ENCODE measurements at places on chromosomes 11 and 22. TPM values are rescaled to one million over a fixed set of nuclear protein-coding genes. Genes with fewer than 3 reads are reported as not detected.

GRCh38 chr11:109112821-109113280 is 309.1 kb upstream of the C11orf87 start:
- no peaks in the 10 kb centered on the region for H3K36me3 ChIP-seq
- H3K27me3 ChIP-seq: peaks cover 4% of the 10 kb centered on the region

DNA sequence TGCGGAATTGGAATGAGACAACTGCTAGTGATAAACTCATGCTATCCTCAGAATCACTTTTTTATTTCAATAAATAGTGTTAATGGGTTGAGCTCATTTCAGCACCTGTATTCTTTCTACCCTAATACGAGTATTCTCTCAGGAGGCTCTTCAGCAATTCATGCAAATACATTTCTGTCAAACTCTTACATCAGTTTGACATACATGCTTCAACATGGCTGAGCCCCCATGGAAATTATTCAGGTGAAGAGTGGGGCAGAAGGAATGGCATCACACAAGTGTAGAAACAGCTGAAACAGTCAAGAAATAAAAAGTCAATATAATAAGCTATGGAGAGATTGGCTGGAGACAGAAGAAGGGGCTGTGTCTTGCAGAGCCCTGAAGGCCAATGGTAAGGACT is 77.8 kb upstream of the SNX19 start:
- no peak for DNase-seq
- no peaks in the 10 kb centered on the region for H3K36me3 ChIP-seq
- H3K27me3 ChIP-seq: no peaks in the 10 kb centered on the region
- no peak overlapping the region for H3K27ac ChIP-seq

The CABP4 gene
- not detected for total RNA-seq

GRCh38 chr11:117908109-117908895 is 20.9 kb downstream of the TMPRSS13 start:
- no peaks in the 10 kb centered on the region for H3K4me1 ChIP-seq
- no peaks in the 10 kb centered on the region for H3K36me3 ChIP-seq
- DNase-seq: no peak
- peaks cover 2% of the 10 kb centered on the region for H3K27me3 ChIP-seq
- no peak overlapping the region for H3K4me3 ChIP-seq
- no peak overlapping the region for H3K27ac ChIP-seq

DNA sequence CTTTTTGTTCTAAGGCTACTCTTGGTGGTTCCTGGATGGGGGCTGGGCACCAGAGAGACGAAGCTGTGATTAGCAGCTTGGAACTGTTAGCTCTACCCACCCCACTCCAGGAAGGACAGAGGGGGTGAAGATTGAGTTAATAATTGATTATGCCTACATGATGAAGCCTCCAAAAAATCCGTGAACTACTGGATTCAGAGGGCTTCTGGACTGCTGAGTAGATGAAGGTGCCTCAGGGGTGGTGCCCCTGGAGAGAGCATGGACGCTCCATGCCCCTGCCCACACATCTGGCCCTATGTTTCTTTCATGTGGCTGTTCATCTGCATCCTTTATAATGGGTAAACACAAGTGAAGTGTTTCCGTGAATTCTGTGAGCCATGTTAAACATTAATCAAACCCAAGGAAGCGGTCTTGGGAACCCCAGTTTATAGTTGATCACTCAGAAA is 47.3 kb upstream of the CYP2D6 start:
- peaks cover 3% of the 10 kb centered on the region for H3K36me3 ChIP-seq
- peaks cover 8% of the 10 kb centered on the region for H3K4me1 ChIP-seq
- H3K4me3 ChIP-seq: no peak overlapping the region

DNA sequence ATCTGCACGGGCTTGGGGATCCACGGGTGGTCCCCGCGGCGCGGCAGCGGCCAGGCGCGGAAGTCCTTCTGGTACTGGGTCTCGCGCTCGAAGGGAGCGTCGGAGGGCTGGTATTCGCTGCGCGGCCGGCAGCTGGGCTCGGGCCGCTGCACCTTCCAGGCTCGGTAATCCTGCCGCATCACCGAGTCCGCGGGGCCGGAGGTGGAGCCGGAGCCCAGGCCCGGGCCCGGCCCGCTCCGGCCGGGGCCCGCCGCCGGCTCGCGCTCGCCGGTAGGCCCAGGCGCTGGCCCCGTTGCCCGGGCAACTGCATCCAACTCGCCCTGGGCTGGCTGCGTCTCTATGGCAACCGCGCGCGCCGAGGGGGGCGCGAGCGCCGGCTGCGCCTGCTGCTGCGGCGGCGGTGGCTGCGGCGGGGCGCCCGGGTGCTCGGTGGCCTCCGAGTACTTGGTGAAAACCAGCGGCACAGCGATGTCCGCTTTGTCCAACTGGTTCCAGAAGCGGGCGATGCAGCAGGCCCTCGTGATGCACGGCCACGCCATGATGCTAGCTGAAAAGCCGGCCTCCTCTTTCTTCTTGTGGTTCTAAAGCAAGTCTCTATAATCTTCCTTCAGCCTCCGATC is 897 bp downstream of the MAP6 start:
- H3K27ac ChIP-seq: no peak overlapping the region
- no peaks in the 10 kb centered on the region for H3K36me3 ChIP-seq
- no peaks in the 10 kb centered on the region for H3K4me1 ChIP-seq
- H3K27me3 ChIP-seq: peaks cover 42% of the 10 kb centered on the region

The FAM111B gene
- 9.3 TPM for total RNA-seq

DNA sequence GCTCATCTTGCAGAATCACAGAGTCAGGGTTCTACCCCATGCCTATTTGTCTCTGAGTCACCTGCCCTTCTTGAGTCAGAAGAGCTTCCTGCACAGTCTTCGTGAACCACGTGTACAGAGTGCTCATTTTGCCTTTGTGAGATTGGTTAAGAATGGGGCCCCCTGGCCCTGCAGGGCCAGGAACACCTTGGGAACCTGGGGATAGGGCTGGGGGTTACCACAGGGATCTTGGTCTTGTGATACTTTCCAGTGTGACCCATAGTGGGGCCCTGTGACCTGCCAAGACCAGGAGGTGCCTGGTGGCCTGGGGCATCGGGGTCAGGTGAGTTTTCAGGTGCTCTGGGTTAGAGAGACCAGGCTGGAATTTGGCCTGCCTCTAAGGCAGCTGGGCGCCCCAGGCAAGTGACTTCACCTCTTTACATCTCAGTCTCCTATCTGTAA is 9.4 kb downstream of the TMPRSS13 start:
- H3K27me3 ChIP-seq: peaks cover 5% of the 10 kb centered on the region
- no peak overlapping the region for H3K4me3 ChIP-seq
- H3K27ac ChIP-seq: no peak overlapping the region
- no peaks in the 10 kb centered on the region for H3K4me1 ChIP-seq
- H3K36me3 ChIP-seq: no peaks in the 10 kb centered on the region
- DNase-seq: no peak

The OR2AG1 gene
- not detected for total RNA-seq

The FAM83F gene
- not detected for total RNA-seq

- peaks cover 9% of the 10 kb centered on the region for H3K4me1 ChIP-seq
- H3K4me3 ChIP-seq: no peak overlapping the region
- no peak overlapping the region for H3K27ac ChIP-seq
- no peaks in the 10 kb centered on the region for H3K36me3 ChIP-seq
- no peaks in the 10 kb centered on the region for H3K27me3 ChIP-seq
Observed at GRCh38 chr11:110177086-110177456, 83.9 kb downstream of the ZC3H12C start.

GRCh38 chr22:27113211-27113635 is 455.8 kb downstream of the MIAT start:
- no peak overlapping the region for H3K4me3 ChIP-seq
- H3K27ac ChIP-seq: no peak overlapping the region
- peaks cover 19% of the 10 kb centered on the region for H3K4me1 ChIP-seq
- H3K36me3 ChIP-seq: no peaks in the 10 kb centered on the region

DNA sequence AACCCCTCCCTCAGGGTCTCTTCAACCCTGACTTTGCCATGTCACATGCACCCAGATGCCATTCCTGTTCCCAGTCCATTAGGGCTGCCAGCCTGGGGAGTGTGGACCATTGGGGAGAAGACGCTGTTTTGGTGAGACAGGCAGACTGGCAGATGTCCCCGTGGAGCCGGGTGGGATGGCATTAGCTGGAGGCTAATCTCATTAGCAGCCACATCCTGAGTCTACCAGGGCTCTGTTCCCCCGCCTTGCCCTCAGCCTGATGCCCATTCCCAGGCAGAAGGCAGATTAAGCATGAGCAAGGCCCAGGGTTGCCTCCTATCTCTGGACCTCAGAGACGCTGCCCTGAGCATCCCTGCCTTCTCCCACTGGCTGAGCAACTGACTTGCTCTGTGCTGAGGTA is 46.4 kb upstream of the ALX4 start:
- H3K27ac ChIP-seq: no peak overlapping the region
- H3K27me3 ChIP-seq: peaks cover 41% of the 10 kb centered on the region
- no peaks in the 10 kb centered on the region for H3K4me1 ChIP-seq
- H3K36me3 ChIP-seq: no peaks in the 10 kb centered on the region

- H3K27ac ChIP-seq: no peak overlapping the region
- no peaks in the 10 kb centered on the region for H3K4me1 ChIP-seq
- peaks cover 4% of the 10 kb centered on the region for H3K27me3 ChIP-seq
- no peak overlapping the region for H3K4me3 ChIP-seq
- no peaks in the 10 kb centered on the region for H3K36me3 ChIP-seq
Observed at GRCh38 chr11:32792948-32793475, 1.4 kb downstream of the CCDC73 start.

DNA sequence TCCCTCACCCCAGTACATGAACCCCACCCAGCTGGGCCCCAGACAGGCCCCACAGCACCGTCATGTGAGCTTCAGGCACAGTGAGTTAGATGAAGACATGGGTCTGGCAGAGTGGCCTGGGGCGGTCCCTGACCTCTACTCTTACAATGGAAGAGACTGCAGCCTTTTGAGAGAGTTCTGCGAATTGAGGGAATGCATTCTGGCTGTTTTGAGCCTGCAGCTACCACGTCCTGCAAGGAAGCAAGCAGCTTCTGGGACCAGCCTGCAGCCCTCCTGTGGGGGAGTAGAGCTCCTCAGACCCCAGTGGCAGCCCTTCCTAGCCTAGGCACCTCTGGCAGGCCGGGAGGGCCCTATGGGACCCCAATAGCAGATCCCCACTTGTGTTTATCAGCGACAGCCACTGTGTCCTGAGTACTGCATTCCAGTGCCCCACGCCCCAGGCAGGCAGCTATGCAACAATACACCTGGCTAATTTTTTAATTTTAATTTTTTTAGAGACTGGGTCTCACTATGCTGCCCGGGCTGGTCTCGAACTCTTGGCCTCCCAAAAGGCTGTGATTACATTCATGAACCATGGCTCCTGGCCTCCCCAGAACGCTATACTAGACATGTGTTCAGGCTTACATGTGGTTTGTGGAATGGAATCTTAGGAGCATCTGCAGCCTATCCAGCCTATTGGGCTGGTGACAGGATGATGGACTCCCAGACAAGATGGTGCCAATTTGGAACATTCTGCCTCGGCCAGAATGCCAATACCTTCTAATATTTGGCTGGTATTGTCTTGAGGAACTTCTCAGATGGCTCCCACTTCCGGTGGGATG is 717 bp upstream of the SLC7A4 start:
- H3K27ac ChIP-seq: no peak overlapping the region
- H3K4me1 ChIP-seq: peaks cover 3% of the 10 kb centered on the region
- peaks cover 34% of the 10 kb centered on the region for H3K27me3 ChIP-seq
- H3K36me3 ChIP-seq: no peaks in the 10 kb centered on the region
- no peak for DNase-seq

The TRIM6 gene
- total RNA-seq: 5.0 TPM

GRCh38 chr11:122703541-122704272 is 48.2 kb downstream of the UBASH3B start:
- no peaks in the 10 kb centered on the region for H3K27me3 ChIP-seq
- DNase-seq: no peak
- H3K4me1 ChIP-seq: peaks cover 15% of the 10 kb centered on the region
- H3K4me3 ChIP-seq: no peak overlapping the region
- no peak overlapping the region for H3K27ac ChIP-seq

The TPBGL gene
- not detected for total RNA-seq

The TRPM5 gene
- not detected for total RNA-seq

- H3K4me3 ChIP-seq: no peak overlapping the region
- DNase-seq: no peak
- H3K27ac ChIP-seq: no peak overlapping the region
- H3K36me3 ChIP-seq: peaks cover 53% of the 10 kb centered on the region
Observed at GRCh38 chr11:2392241-2392959, 8.2 kb upstream of the TSSC4 start.

DNA sequence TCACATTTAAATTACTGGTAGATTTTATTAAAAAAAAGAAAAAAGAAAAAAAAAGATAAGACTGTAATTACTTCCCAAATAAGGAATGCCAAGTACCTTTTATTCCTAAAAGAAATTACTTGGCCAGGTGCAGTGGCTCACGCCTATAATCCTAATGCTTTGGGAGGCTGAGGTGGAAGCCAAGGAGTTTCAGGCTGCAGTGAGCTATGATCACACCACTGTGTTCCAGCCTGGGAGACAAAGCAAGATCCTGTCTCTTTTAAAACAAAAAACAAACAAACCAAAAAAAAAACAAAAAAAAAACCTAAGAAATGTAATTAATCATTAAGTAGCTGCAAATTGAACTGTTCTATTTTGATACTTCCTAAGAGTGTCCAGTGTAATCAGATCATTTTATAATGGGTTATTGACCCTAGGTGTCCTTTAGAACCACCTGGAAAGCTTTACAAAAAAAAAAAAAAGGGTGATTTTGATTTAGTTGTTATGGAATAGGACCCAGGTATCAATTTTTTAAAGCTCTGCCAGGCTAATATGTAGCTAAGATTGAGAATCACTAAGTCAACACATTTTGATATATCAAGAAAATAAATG is 10.8 kb downstream of the LIN7C start:
- no peak overlapping the region for H3K27ac ChIP-seq
- H3K36me3 ChIP-seq: peaks cover 22% of the 10 kb centered on the region
- H3K4me3 ChIP-seq: no peak overlapping the region

DNA sequence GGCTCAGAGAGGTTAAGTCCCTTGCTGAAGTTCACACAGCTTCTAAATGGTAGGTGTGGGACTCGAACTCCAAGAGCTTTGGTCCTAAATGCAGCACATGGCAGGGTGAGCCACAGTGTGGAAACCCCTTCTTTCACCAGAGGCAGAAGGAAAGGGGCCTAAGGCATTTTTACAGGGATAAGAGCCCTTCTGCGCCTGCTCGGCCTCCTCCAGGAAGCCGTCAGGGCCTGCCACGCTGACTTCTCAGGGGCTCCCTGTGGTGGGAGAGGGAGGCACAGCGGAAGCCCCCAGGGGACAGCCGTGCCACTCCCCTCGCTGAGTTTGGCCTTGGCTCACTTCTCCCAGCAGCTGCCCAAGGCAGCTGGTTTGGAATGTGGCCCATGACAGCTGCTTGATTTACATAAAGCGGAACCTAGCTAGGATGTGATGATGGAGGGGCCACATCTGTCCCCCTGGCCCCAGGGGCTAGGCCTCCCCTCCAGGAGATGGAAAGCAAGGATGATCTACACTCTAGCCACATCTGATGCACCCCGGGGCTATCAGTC is 35.4 kb downstream of the CD82 start:
- peak; percentile 20 for DNase-seq
- H3K4me3 ChIP-seq: no peak overlapping the region
- H3K27ac ChIP-seq: no peak overlapping the region
- H3K27me3 ChIP-seq: no peaks in the 10 kb centered on the region

- H3K4me3 ChIP-seq: no peak overlapping the region
- H3K27ac ChIP-seq: no peak overlapping the region
- H3K4me1 ChIP-seq: no peaks in the 10 kb centered on the region
- H3K36me3 ChIP-seq: no peaks in the 10 kb centered on the region
Observed at GRCh38 chr22:33104147-33104854, 46.1 kb upstream of the SYN3 start.

GRCh38 chr11:9741260-9741659 is 77.4 kb downstream of the SWAP70 start:
- DNase-seq: no peak
- peaks cover 38% of the 10 kb centered on the region for H3K36me3 ChIP-seq
- no peak overlapping the region for H3K27ac ChIP-seq
- no peaks in the 10 kb centered on the region for H3K27me3 ChIP-seq
- no peaks in the 10 kb centered on the region for H3K4me1 ChIP-seq

The HEPHL1 gene
- total RNA-seq: under 0.01 TPM

The TMPRSS13 gene
- total RNA-seq: not detected

The SLC35F2 gene
- total RNA-seq: 16.9 TPM

GRCh38 chr11:17827006-17827405 is 92.4 kb downstream of the KCNC1 start:
- H3K4me3 ChIP-seq: no peak overlapping the region
- H3K36me3 ChIP-seq: no peaks in the 10 kb centered on the region
- H3K4me1 ChIP-seq: peaks cover 10% of the 10 kb centered on the region
- no peak for DNase-seq
- no peaks in the 10 kb centered on the region for H3K27me3 ChIP-seq

All from IMR-90 (cell line).